ENCODE measurements at places on chromosomes 6 and 20.
A peak's percentile ranks its signal among the peaks of the same experiment; 100 is the strongest.

DNA sequence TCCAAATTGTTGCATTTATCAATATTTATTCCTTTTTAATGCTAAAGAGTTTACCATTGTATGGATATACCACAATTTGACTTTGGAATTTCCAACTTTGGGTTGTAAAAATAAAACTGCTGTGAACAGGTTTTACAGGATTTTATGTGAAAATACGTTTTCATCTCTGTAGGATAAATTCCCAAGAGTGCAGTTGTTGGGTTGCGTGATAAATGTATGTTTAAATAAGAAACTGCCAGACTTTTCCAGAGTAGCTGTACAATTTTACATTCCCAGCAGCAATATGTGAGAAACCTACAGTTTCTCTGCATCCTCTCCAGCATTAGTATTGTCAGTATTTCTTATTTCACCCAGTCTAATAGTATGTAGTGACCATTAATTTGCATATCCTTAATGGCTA is 12.6 kb downstream of the TAB2 start:
- no peak for DNase-seq

- no peak for DNase-seq
These were observed 36.3 kb downstream of the CD164 start for GRCh38 chr6:109345986-109346385.

DNA sequence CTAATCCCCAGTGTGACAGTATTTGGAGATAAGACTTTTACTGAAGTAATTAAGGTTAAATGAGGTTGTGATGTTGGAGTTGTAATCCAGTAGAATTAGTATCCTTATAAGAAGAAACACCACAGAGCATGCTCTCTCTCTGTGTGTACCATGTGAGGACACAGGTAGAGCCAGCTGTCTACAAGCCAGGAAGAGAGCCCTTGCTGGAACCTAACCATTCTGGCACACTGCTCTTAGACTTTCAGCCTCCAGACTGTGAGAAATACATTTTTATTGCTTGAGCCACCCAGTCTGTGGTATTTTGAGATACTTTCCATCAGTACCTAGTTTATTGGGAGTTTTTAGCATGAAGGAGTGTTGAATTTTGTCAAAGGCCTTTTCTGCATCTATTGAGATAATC is 110.2 kb downstream of the PHF3 start:
- DNase-seq: no peak

- DNase-seq: no peak
These were observed at the start of gene MAS1 for GRCh38 chr6:159890792-159891191. Gene MAS1 (plus strand): TSS chr6:159890988. CDS start chr6:159906956, 15,968 bp downstream.

- DNase-seq: peak; percentile 30
These were observed 631 bp downstream of the MDGA1 start for GRCh38 chr6:37696841-37697662.

GRCh38 chr6:137427656-137428290 is 66.4 kb downstream of the OLIG3 start:
- no peak for DNase-seq

- no peak for DNase-seq
These were observed 11.2 kb downstream of the LYRM4 start for GRCh38 chr6:5249451-5250122.

DNA sequence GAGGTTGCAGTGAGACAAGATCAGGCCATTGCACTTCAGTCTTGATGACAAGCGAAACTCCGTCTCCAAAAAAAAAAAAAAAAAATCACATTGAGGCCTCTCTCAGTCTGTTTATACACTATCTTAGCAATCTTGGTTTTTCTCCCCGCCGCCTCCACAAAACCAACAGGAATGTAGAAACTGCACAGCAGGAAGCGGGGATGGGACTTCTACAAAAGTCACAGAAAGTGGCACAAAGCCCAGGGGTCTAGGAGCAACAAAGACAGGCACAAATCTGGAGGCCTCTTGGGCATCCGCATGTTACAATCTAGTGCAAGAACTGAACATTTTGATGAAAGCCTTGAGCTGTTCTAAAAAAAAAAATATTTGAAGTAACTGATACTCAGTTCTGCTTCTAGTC is 48.6 kb downstream of the KDM1B start:
- no peak for DNase-seq

- DNase-seq: no peak
These were observed 4.1 kb downstream of the BPI start for GRCh38 chr20:38308047-38308438.

GRCh38 chr6:15623276-15624116 is 39.3 kb downstream of the DTNBP1 start:
- peak; percentile 81 for DNase-seq

DNA sequence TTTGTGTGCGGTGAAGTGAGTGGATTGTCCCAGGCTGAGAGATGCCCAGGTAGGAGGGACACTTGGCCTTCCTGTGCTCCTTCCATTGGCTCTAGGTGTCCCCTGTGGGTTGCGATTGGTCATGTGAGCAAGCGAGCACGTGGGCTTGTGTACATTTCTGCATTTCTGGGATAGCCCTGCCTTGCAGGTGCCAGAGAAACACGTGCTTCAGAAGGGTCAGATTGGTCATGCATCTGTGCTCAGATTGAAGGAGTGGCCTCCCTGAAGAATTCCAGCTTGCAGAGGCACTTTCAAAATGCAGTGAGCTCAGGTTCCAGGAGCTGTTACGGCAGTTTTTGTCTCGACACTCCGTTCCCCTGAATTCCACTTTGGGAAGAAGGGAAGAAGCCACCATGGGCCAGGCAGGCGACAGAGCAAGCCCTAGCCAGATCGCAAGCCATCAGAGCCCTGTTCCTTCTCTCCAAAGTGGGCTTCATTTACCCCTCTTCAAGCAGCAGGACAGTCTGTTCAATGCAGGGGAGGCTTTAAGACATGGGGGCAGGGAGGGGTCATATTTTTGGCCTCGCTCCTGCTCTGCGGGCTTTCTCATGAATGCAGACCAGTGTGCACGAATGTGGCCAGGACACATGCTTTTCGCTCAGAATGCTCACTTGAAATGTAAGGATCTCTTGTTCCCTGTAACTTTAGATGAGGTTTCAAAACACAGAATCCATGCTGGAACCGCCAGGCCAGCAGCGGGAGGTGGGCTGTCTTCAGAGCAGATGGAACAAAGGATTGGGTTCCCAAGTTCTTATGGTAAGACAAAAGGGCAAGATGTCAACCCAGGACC is 78.6 kb upstream of the AKAP12 start:
- no peak for DNase-seq

- peak; percentile 87 for DNase-seq
These were observed 97.5 kb downstream of the ARMC2 start for GRCh38 chr6:108945681-108946159.

DNA sequence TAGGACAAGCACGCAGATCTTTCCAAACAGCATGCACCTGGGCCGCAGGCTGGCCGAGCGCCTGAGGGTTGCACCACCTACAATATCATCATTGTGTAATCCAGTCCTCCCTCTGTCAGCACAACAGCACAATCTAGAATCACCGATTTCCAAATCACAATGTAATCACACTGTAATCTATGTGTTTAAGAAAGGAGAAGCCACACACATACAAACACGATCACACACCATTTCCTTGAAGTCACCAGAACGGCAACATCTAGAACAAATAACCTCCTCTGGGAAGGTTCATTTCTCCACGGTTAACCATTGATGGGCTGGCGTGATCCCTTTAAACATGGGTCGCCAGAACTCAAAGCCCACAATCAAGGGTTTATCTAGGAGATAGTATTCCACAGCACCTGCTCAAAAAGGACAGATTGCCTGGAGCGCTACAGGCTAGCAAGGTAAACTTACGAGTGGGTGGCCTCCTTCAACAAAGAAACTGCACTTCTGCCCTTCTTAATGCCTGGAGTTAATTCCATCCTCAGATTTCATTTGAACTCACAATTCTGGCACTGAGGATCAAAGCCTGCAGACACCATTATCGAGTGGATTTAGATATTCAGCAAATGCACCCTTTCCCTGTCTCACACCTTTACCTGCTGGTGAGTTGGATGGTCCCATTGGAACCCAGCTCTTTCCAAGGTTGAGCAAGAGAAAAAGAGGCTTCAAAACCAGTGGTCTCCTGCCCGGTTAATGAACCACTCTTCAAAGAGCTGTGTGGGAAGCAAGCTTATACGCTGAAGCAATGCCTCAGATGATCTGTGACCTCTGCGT is 83.8 kb upstream of the FOXQ1 start:
- DNase-seq: no peak

DNA sequence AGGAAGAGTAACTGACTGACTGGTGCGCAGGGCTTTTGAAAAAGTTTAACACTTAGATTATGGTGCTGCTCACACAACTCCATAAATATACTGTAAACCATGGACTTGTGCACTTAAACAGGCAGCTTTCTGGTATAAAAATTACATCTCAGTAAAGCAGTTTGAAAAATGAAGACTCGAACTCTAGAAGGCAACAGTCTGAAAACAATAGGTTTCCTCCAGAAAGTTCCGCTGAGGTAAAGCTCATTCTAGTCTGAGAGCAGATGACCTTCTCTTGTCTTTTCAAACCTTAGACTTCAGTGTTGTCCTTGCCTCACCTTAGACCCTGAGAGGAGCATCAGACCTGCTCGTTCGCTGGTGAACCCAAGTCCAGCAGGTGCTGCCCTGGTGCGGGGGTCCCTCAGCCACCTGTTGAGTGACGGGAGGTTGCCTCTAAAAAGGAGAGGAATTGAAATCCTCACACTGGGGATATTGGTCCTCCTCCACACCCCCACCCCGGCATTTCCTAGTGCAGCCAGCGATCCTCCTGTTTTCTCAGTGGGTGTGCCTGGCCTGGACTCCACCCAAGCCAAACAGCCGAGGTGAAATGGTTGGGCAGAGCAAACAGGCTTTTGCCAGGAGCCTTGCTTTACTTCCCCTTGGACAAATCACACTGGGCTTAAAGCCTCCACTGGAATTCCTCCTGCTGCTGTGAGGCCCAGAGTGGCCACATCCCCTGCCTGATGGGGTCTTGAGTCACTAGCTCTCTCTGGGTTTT is 14.7 kb upstream of the PYGB start:
- DNase-seq: no peak

GRCh38 chr6:127784468-127784867 is 116.4 kb downstream of the THEMIS start:
- DNase-seq: no peak

GRCh38 chr6:155245831-155246230 is 18.0 kb upstream of the CLDN20 start:
- DNase-seq: no peak

- DNase-seq: no peak
These were observed 461.0 kb downstream of the PKHD1 start for GRCh38 chr6:51626391-51626790.

- peak; percentile 37 for DNase-seq
These were observed 278.3 kb upstream of the PLCB4 start for GRCh38 chr20:8790442-8791074.

DNA sequence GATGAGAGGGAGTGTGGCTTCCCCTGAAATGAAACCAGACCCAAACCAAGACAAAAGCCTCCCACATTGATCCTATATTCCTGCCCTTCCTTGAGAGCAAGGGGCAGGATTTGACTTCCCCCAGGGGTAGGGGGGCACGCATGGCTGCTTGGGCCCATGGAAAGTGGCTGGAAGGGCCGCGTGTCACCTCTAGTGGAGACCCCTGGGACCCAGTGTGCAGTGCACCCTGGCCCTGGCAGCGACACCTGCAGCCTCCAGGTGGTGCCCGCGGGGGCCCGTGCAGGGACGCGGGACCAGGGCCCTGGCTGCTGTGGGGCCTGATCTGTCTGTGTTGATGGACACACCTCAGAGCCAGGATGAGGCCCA is 18.0 kb upstream of the SLCO4A1 start:
- DNase-seq: no peak

GRCh38 chr6:122722746-122723145 is 56.8 kb upstream of the FABP7 start:
- DNase-seq: no peak

GRCh38 chr6:27630727-27631608 is 158.1 kb upstream of the ZNF184 start:
- peak; percentile 25 for DNase-seq

DNA sequence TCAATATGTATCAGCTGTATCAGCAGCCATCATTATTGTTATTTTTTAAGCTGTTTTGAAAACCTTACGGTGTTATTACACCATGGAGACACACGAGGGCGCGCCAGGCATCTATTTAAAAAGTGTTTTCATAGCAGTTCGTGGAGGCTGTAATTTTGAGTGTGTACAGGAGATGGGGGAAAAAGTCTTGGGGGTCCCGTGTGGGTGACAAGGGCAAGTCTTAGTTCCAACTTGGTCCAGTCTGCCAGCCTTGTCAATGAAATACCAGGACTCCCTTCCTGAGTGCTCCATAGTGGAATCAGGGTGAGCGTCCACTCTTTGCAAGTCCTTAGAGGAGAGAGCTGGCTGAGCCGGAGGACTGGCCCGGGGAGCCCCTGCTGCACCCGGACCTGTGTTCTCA is 43.3 kb downstream of the SLC2A10 start:
- DNase-seq: peak; percentile 66

GRCh38 chr20:47280228-47280627 is 76.3 kb downstream of the ZMYND8 start:
- DNase-seq: no peak

DNA sequence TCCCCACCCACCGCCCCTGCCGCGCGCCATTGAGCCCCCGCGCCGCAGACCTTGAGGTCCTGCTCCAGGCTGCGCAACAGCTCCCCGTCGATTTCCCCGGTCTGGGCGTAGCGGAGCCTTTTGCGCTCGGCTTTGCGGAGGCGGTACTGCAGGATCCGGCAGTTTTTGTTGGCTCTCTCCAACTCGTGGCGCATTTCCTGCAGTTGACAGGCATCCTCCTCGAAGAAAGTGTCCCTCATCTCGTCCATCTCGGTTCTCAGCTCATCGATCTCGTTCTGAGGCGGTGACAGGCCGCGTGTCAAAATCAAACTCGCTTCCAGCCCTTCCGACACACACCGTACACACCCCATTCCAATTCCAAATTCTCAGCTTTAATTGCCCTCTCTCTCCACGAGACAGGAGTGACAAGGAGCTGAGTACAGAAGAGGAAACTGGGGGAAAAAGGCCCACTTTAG is 4.3 kb downstream of the MTCL3 start:
- no peak for DNase-seq

DNA sequence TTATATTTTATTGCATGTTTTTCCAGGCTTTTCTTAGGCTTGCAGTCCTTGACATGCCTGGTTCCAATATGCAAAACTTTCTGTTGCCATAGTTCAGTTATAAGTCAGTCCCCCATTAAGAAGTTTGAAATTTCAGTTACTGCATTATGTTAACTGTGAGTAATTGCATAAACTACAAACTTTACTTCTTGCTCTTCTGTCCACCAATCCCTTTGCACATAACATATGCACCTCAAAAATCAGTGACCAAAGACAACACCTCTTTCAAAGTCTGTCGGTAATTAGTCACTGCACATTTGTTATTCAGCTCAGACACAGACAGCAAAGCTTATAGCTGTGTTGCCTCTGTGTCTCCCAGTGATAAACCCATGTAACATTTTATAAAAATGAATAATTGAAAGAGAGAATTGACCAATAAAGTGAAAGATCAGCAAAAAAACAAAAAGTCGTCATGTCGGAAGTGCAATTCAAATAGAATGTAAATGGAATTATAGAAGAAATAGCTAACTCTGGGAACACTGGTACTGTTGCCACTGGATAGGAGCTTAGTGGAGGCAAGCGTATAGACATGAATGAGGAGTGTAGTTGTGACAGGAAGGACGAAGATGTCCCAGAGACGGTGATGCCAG is 50.3 kb upstream of the BTBD3 start:
- DNase-seq: no peak

GRCh38 chr20:62214067-62214466 is 6.0 kb downstream of the HRH3 start:
- DNase-seq: no peak

GRCh38 chr6:105739764-105740163 is 336.9 kb upstream of the PREP start:
- DNase-seq: no peak

GRCh38 chr20:23520185-23520584 is 29.3 kb downstream of the CST8 start:
- no peak for DNase-seq

GRCh38 chr6:91476000-91476399 is 889.1 kb upstream of the MAP3K7 start:
- no peak for DNase-seq
